ENCODE measurements at places on chromosomes 2 and 18.
A peak's percentile ranks its signal among the peaks of the same experiment; 100 is the strongest.

- no peak for DNase-seq
Observed at GRCh38 chr18:8011361-8011760, 444.2 kb downstream of the PTPRM start.

- no peak for DNase-seq
Observed at GRCh38 chr2:197929886-197930227, 125.5 kb downstream of the PLCL1 start.

- no peak for DNase-seq
Observed at GRCh38 chr2:96408616-96409015, 73.0 kb downstream of the NCAPH start.

- no peak for DNase-seq
Observed at GRCh38 chr18:35502052-35502451, 4.3 kb upstream of the INO80C start.

GRCh38 chr2:67709835-67710234 lies 312.7 kb downstream of the ETAA1 start:
- no peak for DNase-seq

DNA sequence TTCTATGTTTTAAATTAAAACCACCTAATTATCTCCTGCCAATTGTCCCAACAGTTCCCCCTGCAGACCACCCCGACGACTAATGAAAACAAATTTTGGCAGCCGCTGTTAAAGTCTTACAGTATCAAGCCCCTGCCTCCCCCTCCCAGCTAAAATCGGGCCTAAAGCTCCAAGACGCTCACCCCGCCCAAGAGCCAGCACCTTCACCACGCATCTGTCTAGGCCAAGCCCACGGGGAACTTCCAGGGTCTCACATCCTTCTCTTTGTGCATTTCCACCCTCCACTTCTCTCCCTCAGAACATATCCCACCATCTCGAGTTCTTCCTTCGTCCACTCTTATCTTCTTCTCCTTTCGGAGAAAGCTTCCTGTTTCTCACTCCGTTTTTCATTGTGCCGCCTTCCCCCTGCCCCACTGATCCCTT lies 445 bp downstream of the PRPF40A start:
- DNase-seq: no peak

- no peak for DNase-seq
Observed at GRCh38 chr2:169683054-169683424, 11.2 kb downstream of the CFAP210 start.

DNA sequence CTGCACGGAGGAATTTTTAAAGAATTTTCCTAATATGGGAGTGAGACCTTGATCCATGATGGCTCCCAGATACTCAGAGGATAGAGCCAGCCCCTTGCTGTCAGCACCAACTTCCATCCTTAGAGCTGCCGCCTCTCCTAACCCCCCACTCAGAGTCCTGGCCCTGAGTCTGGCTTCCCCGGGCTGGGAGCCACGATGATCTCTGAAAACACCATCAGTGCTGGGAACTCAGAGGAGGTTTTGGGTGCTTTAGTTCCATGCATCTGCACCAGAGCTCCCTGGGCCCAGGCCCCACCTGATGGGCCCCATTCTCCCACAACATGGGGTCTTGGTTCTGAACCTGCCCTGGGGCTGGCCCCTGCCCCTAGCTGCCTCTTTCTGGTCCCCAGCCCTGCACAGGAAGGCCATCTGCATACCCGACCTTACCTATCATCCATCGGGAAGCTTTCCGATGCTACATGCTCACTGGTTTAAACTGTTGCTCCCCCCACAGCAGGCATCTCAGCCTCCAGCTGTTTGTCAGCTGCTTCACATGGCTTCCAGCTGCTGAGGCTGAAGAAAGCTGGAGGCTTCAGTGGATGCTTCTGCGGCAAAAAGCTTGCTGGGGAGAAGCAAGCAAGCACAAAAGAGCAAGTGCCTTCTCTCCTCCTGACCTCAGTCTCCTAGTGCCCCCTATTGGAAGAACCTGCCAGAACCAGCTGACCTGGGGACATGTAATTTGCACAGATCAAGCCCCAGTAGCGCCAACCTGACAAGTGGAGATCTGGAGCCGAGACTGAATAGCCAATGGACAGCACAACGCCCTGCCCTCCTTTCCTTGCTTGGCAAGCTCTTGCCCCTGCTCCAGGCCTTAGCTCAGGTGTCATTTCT lies 24.2 kb upstream of the RHOB start:
- DNase-seq: no peak

GRCh38 chr18:65235966-65236624 lies 514.7 kb upstream of the CDH7 start:
- DNase-seq: peak; percentile 90

DNA sequence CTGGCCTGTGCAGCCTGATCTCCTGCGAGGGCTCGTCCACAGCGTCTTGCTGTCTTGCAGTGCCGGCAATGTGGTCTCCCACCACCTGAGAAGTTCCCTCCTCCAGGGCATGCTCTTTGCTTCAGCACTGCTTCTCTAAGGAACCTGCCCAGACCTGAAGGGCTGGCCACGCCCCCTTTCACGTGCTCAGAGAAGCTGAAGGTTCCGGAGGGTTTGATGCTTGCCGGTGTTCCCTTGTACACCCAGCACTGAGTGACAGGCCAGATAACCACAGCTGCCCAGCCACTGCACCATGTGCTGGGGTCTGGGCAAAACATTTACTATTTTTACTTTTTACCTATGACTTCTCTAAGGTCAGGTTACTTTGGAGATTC lies 1.7 kb upstream of the POLR2D start:
- DNase-seq: no peak

DNA sequence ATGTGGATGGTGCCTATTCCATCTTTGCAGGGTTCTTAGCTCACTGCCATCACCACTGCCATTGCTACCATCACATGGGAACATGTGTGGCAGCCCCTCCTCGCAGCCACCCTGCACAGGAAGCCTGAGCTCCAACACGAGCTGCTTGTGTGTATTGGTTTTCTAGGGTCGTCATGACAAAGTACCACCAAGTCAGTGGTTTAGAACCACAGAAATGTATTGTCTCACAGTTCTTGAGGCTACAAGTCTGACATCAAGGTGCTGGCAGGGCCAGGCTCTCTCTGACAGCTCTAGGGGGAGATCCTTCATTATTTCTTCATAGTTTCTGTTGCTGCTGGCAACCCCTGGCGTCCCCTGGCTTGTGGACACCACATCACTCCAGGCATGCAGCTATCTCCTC lies 10.3 kb upstream of the IL1R2 start:
- no peak for DNase-seq

DNA sequence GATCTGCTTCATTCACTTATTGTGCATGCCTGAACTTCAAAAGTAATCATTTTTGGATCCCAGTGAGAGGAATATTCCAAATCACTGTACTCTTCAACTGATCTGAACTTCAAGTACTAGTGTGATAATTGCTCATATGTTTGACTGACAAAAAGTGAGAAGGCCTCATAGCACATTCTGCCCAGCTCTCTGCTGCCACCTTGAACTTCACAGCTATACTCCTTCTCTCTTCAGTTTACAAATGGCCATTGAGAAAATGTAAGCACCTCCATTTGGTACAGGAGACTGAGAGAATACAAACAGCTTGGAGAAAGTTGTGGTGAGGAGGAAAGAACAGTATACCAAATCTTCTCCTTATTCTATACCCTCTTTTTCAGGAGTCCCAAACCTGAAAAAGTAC lies 946.0 kb upstream of the CHAC2 start:
- no peak for DNase-seq
